Inflammatory macrophage (primary cell): ENCODE measurements at places on chromosomes 3 and 15.

- DNase-seq, result no peak
Observed at GRCh38 chr3:170752571-170753155, 117.3 kb downstream of the RPL22L1 start.

- no peak for DNase-seq
Observed at GRCh38 chr15:78977591-78978347, 32.9 kb upstream of the CTSH start.

DNA sequence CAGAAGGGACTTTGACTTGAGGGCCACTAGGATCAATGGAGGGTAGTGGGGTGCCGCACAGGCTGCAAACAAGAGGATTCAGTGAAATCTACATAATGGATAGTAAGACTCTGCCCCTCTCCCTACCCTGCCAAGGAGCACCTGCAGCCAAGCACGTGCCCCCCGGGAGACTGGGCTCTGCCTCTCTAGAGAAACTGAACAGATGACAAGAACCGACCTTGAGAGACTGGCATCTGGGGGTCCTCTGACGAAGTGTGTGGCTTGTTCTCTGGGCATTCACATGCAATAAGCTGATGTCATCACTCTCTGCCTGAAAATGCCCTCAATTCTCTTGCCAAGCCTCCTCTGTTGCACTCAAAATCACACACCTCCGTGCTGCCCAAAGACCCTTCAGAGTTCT is 132.3 kb downstream of the FAM43A start:
- DNase-seq, result no peak

- DNase-seq, result no peak
Observed at GRCh38 chr3:165111401-165111800, 33.1 kb upstream of the SI start.

DNA sequence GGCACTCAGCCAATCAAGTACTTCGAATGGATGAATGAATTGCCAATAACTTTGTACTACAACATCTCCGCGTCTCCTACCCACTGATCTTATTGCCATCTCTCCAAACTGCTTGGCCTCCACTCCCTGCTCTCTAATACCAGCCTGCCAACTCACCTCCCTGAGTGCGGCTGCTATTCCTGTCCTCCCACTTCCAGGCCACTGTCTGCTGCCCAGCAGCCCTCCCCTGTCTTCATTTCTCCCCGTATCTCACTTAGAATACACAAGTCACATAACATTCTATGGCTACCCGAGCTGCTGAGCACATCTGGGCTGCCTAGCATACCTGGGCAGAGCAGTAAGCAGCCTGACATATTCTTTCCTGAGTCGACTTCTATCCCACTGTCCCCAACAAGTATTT is 149.9 kb upstream of the LRTM1 start:
- DNase-seq, result no peak

DNA sequence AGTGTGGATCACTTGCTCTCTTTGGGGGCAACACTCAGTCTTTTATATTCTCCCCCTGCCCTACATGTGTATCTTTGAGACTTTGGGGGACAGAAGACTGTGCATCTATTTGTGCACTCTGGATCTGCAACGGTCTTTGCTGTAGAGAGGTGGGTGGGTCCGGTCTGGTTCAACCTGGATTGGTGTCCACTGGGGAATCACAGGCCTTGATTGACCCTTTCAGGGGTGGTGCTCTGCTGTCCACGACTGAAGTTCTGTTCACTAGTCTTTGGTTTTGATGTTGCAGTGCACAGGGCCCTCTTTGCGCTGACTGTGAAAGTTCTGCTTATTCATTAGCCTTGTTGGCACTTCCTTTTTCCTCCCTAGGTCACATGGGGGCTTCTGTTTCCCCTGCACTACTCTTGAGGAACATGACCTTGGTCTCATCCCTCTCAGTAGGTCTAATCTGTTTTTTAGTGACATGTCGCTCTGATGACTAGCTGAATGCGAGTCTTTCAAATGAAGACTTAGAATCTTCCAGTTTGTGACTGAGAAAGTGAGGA is 284.2 kb downstream of the SV2B start:
- peak; percentile 63 for DNase-seq

DNA sequence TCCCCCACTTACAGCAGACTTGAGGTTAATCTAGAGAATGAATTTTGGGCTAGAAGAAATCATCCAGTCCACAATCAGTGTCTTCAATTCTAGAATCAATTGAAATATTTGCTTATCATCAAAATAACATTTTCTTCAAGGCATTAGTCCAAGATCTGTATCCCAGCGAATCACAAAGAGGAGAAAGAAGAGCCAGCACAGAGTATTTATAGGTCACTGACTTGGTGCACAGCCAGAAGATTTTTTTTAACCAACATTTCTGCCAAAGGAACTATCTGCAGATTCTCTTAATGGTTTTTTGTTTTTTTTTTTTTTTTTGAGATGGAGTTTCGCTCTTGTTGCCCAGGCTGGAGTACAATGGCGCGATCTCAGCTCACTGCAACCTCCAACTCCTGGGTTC is 178.2 kb downstream of the TNIK start:
- DNase-seq, result no peak

- peak; percentile 33 for DNase-seq
Observed at GRCh38 chr3:182962166-182962565, 18.2 kb downstream of the DCUN1D1 start.

- DNase-seq, result no peak
Observed at GRCh38 chr15:58229297-58229768, 91.2 kb downstream of the AQP9 start.

DNA sequence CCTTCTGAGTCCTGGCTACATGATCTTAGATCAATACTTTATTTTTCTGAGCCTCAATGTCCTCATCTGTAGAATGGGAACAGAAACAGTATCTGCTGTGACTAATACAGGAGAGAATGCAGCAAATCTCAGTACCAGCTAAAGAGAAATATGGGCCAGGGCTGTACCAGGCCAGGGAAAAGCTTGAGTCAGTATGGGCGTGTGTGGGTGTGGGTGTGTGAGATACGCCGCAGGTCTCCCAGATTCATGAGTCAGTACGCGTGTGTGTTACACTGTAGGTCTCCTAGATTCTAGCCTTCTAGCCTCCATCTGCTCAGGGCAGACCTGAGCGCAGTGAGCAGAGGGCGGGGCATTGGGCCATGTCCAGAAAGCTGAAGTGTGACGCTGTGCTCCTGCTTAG is 15.2 kb downstream of the GNAI2 start:
- peak; percentile 58 for DNase-seq

DNA sequence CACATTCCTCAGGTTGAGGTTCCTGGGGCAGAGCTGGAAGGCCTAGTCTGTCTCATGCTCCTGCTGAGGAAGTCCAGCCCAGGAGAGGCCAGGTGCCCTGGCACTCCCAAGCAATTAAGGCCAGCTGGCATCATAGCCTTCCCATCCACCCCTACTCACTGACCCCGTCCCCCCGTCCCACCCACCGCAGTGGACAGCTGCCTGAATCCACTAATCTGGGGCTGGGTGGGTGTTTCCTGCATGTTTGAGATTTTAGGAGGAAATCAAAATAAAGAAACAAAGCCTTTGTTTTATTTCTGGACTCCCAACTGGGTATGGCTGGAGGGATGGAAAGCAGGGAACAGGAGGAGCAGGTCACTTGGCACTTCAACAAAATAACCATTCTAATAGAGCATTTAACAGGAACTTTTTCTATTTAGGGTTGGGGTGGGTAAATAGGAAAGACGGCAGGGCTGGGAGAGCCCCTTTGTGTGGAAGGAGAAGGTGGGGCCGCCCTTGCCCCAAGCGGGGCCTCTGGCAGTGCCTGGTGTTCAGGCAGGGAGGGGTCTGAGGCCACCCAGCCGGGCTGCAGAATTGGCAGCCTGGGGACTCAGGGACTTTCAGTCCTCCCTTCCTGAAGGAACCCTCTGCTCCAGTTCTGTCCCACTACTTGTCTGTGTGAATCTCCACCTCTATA is 8.5 kb downstream of the MRAS start:
- DNase-seq, result no peak

DNA sequence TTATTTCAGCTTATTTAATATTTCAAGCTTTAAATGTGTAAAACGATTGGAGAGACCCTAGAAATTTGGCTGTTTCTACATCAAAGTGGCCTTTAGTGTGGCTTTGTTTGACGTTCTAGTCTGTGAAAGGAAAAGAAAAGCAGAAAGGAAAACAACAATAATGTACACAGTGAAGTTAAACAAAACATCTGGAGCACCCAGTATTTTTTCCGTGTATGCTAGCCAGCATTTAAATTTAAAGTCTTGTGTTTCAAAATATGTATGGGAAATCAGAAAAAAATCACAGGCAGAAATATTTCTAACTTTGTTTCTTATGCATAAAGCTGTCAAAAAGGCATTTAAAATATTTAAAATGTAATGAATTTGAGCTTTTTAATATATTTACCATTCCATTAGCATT is 218.1 kb downstream of the NAALADL2 start:
- no peak for DNase-seq

GRCh38 chr3:9178697-9179096 is 70.7 kb downstream of the SRGAP3 start:
- peak; percentile 35 for DNase-seq

GRCh38 chr15:57057134-57057930 is 138.9 kb downstream of the TCF12 start:
- DNase-seq, result no peak

GRCh38 chr3:46660543-46661523 is 32.6 kb downstream of the ALS2CL start:
- no peak for DNase-seq

- DNase-seq, result no peak
Observed at GRCh38 chr15:90072978-90073640, 29.2 kb downstream of the IDH2 start.
